Chondrocyte (in vitro differentiated cells): ENCODE measurements at places on chromosomes 4 and X. TPM values are rescaled to one million over a fixed set of nuclear protein-coding genes. Genes with fewer than 3 reads are reported as not detected.
A peak's percentile ranks its signal among the peaks of the same experiment; 100 is the strongest.

Gene RASL11B
- 6.5 to 30.5 TPM (median 8.1 TPM) in 3 replicates for total RNA-seq

DNA sequence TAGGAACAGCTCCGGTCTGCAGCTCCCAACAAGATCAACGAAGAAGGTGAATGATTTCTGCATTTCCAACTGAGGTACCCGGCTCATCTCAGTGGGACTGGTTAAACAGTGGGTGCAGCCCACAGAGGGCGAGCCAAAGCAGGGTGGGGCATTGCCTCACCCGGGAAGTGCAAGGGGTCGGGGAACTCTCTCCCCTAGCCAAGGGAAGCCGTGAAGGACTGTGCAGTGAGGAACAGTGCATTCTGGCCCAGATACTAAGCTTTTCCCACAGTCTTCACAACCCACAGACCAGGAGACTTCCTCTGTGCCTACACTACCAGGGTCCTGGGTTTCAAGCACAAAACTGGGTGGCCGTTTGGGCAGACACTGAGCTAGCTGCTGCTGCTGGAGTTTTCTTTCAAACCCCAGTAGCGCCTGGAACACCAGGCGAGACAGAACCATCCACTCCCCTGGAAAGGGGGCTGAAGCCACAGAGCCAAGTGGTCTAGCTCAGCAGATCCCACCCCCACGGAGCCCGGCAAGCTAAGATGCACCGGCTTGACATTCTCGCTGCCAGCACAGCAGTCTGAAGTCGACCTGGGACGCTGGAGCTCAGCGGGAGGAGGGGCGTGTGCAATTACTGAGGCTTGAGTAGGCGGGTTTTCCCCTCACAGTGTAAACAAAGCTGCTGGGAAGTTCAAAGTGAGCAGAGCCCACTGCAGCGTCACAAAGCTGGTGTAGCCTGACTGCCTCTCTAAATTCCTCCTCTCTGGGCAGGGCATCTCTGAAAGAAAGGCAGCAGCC is 84.6 kb downstream of the THOC2 start:
- peaks cover 3% of the 10 kb centered on the region for H3K36me3 ChIP-seq
- no peak for DNase-seq
- H3K27me3 ChIP-seq, result no peaks in the 10 kb centered on the region

DNA sequence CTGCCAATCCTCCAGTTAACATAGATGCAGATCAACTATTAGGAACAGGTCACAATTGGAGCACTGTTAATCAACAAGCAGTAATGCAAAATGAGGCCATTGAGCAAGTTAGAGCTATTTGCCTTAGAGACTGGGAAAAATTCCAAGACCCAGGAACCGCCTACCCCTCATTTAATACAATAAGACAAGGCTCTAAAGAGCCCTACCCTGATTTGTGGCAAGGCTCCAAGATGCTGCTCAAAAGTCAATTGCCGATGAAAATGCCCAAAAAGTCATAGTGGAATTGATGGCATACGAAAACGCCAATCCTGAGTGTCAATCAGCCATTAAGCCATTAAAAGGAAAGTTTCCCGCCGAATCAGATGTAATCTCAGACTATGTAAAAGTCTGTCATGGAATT is 20.5 kb upstream of the TRIM61 start:
- H3K36me3 ChIP-seq, result no peaks in the 10 kb centered on the region
- no peaks in the 10 kb centered on the region for H3K4me1 ChIP-seq
- no peak overlapping the region for H3K4me3 ChIP-seq
- no peak for DNase-seq
- no peak overlapping the region for H3K27ac ChIP-seq

DNA sequence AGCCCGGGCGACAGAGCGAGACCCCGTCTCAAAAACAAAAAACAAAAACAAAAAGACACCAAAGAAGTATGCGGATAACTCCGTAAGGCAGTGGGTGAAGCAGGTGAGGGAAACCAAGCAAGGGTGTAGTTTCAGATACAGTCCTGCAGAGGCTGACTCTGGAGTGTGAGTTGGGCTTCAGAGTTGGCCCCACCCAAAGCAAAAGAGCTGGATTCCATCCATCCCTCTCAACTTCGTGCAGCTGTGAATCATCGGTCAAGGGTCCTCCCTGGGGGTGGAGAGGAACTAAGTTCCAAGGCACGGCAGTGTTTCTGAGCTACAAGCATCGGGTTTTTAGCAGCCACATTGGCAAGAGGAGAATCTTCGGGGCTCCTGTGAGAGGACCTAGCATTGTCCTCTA is 43.9 kb upstream of the FAM9A start:
- H3K4me1 ChIP-seq, result peaks cover 5% of the 10 kb centered on the region
- no peak overlapping the region for H3K4me3 ChIP-seq
- H3K27me3 ChIP-seq, result no peaks in the 10 kb centered on the region
- no peaks in the 10 kb centered on the region for H3K36me3 ChIP-seq

DNA sequence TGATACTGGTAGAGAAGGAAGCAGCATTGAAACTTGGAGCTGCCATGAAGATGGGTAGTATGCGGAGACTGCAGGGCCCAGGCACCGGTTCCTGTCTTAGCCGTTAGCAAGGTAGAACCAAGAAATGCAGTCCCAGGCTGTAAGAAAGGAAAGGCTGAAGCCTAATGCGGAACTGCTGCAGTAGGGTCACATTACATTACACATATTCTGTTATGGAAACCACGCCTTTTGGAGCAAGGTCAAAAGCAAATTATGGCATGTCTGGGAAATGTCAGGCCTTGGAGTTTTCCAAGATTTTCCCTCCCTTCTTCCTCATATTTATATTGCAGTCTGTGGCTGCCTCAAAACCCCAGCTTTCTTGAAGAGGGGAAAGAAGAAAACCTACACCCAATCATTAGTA is 204.8 kb upstream of the RASGEF1B start:
- peak overlapping the region; percentile 10 for H3K27ac ChIP-seq
- H3K4me1 ChIP-seq, result peaks cover 16% of the 10 kb centered on the region
- no peaks in the 10 kb centered on the region for H3K36me3 ChIP-seq
- DNase-seq, result no peak
- peaks cover 21% of the 10 kb centered on the region for H3K27me3 ChIP-seq
- no peak overlapping the region for H3K4me3 ChIP-seq
